Heart left ventricle (tissue), 16 donors: ENCODE measurements at places on chromosomes 7 and 10.

DNA sequence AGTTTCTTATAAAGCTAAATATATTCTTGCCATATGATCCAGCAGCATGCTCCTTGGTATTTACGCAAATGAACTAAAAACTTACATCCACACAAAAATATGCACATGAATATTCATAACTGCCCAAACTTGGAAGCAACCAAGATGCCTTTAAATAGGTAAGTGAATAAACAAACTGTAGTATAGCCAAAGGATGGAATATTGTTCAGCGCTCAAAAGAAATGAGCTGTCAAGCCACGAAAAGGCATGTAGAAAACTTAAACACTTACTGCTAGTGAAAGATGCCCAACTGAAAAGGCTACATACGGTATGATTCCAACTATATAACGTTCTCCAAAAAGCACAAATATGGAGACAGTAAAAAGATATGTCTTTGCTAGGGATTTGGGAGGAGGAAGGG, 12.7 kb downstream of the THSD7A start:
- DNase-seq, result no peak

- DNase-seq, result no peak
These were observed 34.6 kb downstream of the AGAP3 start for GRCh38 chr7:151120896-151121295.

- DNase-seq, result no peak
These were observed 618.0 kb upstream of the LRRTM3 start for GRCh38 chr10:66307826-66308225.

DNA sequence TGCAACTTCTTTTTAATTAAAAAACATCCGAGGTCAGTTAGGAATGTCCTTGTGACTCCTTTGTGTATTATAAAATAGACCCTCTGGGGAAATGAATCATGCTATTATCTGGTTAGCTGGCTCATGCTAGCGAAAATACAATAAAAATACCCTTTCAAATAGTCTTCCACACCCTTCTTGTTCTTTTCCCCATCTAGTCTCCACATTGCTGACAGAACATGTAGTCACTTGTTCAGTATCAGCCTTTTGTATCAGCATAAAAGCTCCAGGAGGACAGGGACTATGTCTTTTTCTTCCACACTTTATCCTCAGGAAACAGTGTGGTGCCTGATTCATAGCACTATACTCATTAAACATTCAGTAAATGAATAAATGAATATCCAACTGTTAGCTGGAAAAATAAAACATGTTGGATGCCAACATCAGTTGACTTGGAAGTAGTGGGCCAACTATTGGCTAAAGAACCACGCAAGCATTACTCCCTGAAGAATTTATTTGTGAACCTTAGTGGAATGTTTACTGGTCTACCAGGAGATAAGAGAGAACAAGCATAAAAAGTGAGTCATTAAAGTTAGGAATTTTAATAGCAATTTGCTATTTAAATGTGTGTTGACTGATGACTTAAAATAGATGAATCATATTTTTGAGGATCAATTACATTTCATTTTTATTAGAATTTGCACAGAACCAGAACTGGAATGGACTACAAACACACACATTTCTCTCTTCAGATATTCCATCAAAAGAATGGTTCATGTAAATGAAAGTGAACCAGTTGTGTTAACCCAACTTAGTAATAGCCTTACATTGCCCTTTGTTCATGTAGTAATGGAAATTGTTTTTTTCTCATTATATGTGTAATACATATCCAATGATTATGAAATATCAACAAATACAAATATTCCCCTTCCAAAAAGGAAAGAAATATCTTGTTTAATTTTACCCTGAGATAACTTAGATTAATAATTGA, 129.6 kb downstream of the DKK1 start:
- no peak for DNase-seq

- DNase-seq, result no peak
These were observed 271.0 kb downstream of the MTERF1 start for GRCh38 chr7:91609525-91609924.

DNA sequence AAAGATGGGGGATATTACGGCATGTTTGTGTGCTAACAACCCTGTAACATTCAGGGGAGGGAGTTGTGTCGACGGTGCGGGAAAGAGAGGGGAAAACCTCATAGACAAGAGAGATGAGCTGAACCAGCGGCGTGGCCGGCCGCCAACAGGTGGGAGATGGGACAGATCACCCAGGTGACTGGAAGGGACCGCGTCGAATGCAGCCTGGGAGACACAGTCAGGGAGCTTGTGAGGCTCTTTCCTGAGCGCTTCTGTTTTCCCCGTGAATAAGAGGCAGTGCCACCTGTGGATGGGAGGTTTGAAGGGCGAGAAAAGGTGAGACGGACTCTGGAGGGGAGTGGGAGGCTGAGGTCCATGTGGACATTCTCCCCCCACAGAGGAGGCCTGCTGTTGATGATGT, 9.9 kb upstream of the PRKAG2 start:
- no peak for DNase-seq

GRCh38 chr10:58544135-58544534, 31.5 kb downstream of the BICC1 start:
- no peak for DNase-seq

- no peak for DNase-seq
These were observed 21.0 kb downstream of the SFMBT2 start for GRCh38 chr10:7389844-7390243.
